ENCODE measurements at places on chromosomes 4 and X.

DNA sequence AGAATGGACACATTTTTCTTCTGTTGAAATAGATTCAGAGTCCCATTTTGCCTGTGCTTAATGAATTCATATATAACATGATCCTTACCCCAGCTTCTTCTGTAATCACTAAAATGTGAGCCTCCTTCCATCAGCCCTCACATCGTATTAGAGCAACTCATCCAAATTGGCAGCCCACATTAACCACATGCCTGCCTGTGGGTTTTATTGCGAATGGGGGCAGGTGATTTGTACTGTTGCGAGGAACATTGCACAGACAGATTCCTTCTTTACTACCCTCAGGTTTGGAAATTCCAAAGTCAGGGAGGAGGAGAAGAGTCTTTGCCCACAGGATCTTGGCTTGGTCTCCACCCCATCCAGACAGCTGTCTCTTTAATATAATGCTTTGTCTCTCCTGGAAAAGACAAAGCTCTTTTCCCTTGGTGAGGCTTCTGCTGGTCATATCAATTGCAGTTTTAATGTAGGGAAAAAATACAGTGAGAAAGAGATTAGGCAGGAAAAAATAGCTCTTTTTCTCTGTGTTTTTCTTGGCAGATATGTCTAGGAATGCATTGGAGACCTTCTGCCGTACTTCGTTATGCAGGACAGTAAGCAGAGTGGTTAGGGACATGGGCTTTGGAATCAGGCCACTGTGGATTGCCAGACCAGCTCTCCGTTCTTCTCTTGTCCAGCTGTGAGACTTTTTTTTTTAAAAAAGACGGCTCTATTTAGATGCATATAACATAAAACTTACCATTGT is 371.2 kb downstream of the AFF2 start:
- DNase-seq: no peak

GRCh38 chr4:147994076-147994475 is 262.2 kb downstream of the ARHGAP10 start:
- DNase-seq: no peak

DNA sequence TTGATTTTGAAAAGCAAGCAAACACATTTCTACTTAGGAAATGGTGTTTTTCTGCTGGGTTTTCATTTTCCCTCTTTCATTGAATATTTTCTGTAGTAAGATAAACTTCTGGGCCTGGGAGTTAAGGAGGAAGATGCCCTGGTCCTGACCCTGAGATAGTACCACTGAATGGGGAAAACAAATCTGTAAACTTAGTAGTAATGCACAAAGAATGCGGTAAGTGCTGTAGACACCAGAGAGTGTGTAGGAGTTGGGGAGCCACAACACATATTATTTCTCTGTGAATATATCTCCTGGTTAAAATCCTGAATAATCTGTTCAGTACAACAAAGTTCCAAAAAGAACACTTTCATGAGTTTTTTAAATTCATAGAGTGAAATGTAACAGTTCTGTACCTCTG is 178.3 kb downstream of the MAPK10 start:
- no peak for DNase-seq

- no peak for DNase-seq
Observed at GRCh38 chr4:48153791-48154550, 19.9 kb upstream of the TXK start.

- DNase-seq: no peak
Observed at GRCh38 chr4:55356991-55357461, 11.0 kb downstream of the SRD5A3 start.

GRCh38 chrX:139423186-139423585 is 107.4 kb upstream of the F9 start:
- no peak for DNase-seq

- no peak for DNase-seq
Observed at GRCh38 chr4:48962636-48963035, 23.4 kb upstream of the CWH43 start.

- no peak for DNase-seq
Observed at GRCh38 chr4:116438417-116438816, 647.0 kb downstream of the TRAM1L1 start.

- DNase-seq: no peak
Observed at GRCh38 chrX:154444755-154445246, 860 bp downstream of the FAM50A start.

DNA sequence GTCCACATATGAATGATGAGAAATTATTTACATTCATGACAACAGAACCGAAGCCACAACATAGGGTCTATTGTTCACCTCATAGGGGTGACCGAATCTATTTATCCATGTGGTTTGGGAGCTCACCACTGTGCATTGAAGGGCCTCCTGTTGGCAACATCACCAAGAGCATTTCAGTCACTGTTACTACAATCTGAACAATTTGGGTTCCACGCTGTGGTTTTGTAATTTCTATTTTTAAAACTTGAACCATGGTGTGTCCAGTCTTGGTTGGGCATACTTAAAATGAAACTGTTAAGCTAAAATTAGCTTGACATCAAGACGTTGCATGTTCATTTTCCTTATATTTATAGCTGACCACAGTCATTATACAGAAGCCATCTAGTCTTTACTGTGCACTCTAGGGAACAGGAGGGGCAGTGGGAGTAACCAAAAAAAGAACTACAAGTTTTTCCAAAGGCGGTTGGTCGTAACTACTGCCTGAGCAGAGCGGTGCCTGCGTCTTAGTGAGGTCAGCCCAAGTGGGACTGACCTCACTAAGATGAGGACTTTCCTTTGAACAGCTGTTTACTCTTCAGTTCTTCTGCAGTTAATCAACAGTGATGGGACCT is 192.1 kb downstream of the SPRY1 start:
- no peak for DNase-seq

- no peak for DNase-seq
Observed at GRCh38 chr4:189974056-189974455, 33.4 kb downstream of the FRG1 start.

- no peak for DNase-seq
Observed at GRCh38 chrX:154384284-154384892, 5.3 kb downstream of the EMD start.

DNA sequence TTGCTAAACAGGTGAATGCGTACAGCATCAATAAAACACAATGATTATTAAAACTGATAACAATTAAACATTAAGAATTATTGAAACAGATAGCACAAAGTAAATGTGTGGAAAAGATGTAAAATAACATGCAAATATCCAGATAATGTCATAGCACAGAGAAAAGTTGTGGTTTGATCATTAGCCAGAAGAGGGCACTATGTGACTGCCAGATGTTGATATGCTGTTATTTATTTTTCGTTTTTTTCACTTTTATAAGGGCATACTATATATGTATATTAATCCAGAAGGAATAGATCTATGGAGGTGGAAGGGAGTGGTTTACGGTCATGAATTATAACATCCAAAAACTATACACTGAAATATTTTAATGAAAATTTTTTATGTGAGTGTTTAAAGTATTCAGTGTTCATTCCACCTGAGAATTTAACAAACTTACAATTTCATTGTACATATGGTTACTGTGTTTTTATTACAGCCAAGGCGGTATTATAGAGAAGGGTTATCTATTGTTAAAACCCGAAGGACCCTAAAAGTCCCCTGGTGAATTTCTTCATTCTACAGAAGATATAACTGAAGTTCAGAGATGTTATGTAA is 211.9 kb upstream of the UGT8 start:
- DNase-seq: no peak

GRCh38 chr4:40214038-40214437 is 17.2 kb downstream of the RHOH start:
- no peak for DNase-seq

- DNase-seq: no peak
Observed at GRCh38 chr4:52006887-52007286, 13.3 kb downstream of the LRRC66 start.

DNA sequence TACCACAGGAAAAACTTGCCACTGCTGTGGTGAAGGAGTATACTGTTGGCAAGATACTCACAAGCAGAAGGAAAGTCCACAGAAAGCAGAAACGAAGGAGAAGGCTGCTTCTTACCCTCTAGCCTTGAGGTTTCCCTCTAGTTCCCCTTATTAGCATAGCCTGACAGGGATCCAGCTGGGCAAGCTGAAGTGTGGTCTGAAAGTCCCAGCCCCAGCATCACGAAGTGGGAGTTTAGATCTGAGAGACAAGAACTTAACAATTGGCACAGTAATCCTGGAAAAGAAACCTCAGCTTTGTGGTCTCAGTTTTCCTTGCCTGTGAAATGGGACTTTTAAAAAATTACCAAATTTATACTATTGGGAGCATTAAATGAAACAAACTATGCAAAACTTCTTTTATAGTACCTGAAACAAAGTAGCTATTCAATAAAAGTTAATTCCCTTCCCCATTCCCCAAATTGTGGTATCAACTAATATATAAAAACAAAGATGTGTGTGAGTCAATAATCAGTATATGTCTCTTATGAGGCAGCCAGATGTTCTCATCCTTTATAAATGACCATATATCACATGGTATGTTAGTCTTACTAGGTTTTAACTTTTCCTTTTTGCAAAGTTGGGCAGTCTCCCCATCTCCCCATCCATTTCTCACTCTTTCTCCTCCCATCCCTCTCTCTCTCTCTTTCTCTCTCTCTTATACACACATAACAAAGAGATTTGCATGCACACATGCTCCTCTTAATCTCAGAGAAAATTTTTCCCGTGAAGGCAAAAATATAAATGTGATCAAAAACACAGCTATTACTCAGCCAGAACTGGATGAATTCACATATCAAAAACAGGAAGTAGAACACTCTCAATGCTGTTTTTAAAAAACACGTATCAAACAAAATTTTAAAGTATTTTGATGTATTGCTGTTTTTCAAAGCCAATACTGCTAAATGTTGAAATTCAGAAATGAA is 57.8 kb downstream of the SCFD2 start:
- DNase-seq: no peak

DNA sequence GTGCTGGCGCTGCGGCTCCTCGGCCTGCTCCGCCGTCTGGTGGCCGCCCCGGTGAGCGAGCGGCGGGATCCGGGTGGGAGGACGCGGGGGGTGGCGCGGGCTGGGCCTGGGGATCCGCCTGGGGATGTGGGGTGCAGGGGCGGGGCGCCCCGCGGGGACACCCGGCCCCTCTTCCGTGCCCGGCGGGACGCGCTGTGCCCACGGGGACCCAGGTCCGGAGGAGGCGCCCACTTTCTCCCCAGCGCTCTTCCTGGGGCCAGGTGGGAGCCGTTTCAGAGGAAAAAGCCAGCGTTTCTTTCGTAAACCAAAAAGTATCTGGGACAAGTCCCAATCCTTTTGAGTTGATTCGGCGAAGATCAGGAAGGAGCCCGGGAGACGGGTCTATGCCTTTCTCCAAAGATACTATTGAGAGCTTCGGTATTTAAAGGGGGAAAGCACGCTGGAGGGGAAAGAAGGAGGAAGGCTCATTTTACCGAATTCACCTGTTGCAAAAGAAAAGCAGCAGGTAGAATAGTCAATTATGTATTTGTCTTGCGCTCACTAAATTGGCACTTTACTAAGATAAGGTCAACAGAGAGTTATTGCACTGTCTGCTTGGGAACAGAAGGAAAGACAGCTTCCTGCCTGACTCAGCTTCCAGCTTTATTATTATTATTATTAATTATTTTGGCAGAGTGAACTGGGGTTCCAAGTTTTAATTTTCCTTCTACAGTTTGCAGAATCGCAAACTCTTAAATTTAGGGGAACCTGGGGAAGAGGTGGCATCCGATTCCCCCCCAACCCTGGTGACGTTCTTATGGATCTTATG is 81.5 kb upstream of the CD99 start:
- no peak for DNase-seq

DNA sequence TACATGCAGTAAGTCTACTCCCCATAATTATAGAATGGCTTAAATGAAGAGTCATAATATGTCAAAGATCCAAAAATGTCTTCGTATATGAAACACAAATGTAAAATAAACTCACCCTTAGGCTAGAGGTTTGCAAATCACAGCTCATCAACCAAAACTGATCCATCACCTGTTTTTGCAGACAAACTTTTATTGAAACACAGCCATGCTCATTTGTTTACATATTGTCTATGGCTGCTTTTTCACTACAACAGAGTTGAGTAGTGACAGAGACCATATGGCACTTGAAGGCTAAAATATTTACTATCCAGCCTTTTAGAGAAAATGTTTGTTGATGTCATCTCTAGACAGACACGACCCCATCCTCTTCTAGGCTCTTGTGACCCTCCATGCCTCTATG is 64.5 kb upstream of the GEMIN8 start:
- no peak for DNase-seq

GRCh38 chr4:40587826-40588225 is 41.8 kb downstream of the RBM47 start:
- DNase-seq: no peak

DNA sequence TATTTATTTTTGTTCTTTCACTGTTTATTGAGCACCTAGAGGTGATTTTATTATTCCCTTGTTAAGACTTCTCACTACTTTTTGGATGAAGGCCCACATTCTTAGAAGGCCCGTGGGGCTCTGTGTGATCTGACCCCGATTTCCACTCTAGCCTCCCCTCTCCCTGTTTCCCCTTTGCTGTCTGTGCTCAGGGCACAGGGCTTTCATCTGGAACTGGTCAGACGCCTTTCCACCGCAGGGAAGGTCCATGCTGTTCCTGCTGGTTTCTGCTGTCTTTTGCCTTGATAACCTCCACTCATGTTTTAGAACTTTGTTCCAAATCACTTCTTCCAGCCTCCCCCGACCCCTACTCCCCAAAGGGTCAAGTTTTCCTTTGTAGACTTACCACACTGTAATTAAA is 31.3 kb upstream of the ANAPC4 start:
- no peak for DNase-seq

DNA sequence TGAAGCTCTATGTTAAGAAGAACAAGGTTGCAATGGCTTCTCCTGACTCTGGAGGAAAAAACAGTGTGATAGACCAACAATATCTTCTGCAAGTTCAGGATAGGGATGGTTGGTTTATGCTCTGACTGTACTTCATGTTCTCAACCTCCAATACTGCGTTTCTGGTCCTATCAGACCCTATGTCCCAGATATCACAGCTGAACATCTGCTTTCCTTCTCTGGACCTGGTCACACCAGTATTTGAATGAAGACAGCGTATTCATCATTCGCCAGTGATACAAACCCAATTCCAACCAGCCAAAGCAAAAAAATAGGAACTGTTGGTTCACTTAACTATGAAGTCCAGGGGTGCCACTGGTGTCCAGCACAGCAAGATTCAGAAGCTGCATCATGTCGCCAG is 124.5 kb upstream of the KLF3 start:
- DNase-seq: no peak

GRCh38 chrX:43703211-43703791 is 47.2 kb downstream of the MAOA start:
- DNase-seq: no peak

DNA sequence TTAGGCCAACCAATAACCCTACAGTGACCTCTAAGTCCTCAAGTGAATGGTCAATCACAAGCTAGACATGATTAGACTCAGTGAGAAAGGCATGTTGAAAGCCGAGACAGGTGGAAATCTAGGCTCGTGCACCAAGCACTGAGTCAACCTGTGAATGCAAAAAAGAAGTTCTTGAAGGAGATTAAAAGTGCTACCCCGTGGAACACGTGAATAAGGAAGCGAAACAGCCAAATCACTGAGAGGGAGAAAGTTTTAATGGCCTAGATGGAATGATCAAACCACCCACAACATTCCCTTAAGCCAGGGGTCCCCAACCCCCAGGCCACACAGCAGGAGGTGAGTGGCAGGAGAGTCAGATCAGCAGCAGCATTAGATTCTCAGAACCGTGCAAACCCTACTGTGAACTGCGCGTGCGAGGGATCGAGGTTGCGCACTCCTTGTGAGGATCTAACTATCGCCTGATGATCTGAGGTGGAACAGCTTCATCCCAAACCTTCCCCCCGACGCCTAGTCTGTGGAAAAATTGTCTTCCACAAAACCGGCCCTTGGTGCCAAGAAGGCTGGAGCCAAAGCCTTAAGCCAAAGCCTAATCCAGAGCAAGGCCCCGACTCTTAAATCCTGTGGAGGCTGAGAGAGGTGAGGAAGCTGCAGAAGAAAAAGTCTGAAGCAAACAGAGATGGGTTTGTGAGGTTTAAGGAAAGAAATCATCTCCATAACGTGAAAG is 19.5 kb upstream of the PDE6B start:
- DNase-seq: no peak

Data from cortex of kidney (tissue), 1 donor.